ENCODE measurements at places on chromosomes 5 and 9.
A peak's percentile ranks its signal among the peaks of the same experiment; 100 is the strongest.

DNA sequence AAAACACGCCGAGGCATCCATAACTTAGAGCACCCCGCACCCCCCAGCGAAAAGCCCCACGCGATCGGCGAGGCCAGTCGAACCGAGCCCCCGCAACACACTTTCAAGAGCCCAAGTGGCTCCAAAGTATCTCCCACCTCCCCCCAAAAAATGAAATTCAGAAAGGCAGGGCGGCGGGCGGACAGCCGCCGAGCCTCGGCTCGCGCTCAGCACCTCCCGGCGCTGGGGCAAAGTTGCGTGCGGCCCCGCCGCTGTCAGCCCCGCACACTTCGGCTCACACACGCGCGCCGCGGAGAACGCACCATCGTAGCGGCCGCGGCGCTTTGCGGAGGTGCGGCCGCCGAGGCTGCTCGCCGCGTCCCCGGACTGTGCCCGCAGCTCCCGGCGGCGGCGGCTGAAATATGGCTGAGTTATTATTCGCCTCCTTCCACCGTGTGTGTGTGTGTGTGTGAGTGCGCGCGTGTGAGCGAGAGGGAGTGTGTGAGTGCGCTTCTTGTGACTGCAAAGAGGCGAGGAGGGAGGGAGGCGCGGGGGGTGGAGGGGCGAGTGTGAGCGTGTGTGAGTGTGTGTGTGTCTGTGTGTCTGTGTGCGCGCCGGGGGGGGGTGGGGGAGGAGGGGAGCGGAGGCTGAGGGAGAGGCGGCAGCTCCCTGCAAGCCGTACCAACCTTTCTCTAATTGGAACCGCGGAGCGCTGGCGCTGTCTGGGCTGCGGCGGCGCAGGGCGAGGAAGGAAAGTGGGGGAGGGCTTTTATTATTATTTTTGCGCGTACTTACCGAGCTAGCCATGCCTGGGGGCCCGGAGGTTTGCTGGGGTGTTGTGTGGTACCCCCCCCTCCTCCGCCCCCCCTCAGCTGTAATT is 599 bp downstream of the MLLT3 start:
- DNase-seq, result peak; percentile 72

- DNase-seq, result no peak
Measured at GRCh38 chr5:107531308-107531707, 139.4 kb downstream of the EFNA5 start.

- DNase-seq, result no peak
Measured at GRCh38 chr5:68534956-68535520, 319.5 kb downstream of the PIK3R1 start.

DNA sequence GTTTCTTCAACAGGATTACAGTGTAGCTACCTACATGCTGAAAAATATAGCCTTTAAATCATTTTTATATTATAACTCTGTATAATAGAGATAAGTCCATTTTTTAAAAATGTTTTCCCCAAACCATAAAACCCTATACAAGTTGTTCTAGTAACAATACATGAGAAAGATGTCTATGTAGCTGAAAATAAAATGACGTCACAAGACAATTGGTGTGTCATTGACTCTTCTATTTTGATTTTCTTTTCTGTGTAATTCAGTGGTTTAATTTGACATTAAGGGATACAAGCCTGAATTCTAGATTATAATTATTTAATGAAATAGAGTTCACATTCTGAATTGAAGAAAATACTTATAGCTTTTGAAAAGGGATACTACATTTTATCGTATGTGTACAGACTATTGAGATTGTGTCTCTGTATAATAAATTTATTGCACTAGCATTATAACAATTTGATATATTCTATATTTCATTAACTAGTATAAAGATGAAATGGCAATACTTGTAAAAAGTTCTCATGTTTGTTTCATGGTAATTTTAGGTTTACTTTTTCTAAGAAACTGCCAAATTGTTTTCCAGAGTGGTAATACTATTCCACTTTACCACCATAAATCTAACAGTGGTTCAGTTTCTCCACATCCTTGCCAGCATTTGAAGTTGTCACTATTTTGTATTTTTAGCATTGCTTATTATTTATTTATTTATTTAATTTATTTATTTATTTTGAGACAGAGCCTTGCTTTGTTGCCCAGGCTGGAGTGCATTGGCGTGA is 18.7 kb downstream of the ANXA1 start:
- no peak for DNase-seq

DNA sequence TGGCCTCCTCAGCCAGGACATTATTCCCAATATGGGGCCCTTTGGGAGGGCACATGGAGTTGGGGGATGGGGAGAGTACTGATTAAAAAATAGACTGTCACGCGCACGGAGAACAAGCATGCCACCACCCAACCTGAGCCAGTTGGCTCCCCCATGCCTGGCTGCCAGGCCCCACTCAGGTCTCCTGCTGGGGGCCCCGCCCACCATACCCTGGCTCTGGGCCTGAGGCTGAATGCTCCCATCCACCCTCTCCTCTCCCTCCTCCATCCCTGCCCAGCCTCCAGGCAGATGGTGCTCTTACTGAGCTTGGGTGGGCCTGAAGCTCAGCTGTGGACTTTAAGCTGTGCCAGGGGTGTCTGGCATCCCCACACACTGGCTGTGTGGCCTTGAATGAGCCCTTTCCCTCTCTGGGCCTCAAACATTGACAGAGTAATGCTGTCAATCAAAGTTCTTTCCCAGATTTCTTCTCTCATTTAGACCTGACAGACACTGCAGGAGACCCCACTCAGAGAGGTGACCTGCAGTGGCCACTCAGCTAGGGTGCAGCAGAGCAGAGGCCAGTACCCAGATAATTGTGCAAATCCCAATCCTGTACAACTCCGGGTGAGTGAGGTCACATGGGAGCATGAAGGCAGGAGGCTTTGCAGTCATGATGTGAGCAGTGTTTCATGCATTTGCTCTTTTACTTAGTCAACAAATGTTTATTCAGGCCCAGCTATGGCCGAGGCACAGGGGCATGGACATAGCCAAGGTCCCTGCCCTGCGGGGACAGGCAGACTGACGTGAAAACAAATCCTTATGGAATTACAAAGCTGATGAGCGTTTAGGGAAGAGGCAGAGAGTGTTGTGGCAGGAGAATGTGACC is 9.8 kb upstream of the SYNPO start:
- DNase-seq, result no peak

DNA sequence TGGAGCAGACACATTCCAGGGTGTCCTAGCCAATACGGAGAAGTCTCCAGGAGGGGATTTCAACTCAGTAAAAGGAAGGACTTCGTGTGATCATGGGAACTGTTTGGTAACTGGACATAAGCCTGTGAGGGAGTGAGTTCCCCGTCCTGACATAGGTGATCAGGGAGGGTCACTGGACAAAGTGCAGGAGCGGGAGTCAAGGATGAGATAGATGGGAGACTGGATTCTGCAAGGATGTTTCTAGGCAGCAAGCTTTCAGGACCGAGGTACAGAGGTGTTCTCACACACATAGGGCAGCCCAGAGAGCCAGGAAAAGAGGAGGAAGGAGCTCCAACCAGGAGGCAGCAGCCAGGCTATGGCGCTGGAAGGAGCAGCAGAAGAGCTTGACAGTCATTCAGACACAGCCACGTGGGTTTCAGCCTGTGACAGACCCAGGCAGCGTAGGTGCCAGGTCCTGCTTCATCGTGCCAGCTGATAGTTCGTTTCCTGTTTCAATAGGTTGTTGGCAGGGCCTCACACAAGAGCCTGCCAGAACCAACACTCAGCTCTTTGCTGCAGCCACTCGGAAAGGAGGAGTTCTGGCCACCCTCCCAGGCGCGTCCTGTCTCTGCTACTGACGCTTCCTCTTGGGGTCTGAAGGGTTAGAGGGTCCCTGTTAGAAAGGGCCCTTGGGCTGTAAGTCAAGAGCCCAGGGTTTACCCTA is 84.1 kb downstream of the AMBP start:
- no peak for DNase-seq

DNA sequence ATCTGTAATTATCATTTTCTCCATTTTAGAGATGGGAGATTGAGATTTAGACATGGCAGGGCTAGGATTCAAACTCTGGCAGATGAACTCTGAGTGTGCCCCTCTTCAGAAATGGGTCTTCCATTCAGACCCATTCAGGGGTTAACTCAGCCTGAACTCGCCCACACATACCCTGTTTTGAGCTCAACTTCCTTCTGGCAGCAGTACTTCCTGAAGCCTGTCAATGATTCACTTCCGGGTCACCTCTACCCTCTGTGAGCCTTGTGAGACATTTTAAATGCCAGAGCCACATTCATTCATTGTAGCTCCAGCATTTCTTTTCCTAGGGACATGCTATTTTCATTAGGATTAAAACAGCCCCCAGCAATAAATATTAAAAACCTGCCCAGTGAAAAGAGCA is 209.3 kb upstream of the SLC24A2 start:
- DNase-seq, result no peak

GRCh38 chr5:161286066-161286655 is 260.4 kb downstream of the GABRB2 start:
- no peak for DNase-seq

DNA sequence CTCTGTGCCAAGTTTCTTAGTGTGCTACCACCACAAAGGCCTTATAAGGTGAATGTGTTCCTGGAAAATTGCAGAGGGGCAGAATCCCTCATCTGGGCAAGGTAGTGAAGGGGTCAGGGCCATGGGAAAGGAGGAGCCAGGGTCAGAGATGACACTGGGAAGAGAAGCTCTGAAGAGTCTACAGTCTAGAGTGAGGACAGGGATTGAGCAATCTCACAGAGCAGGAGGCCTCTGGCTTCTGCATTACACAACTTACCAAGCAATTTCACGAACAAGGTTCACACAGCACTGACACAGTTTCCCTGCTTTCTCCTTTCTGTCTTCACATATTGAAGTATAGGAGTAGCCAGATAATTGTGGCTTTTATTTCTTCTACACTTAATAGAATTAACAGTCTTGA is 24.5 kb upstream of the IDNK start:
- no peak for DNase-seq

DNA sequence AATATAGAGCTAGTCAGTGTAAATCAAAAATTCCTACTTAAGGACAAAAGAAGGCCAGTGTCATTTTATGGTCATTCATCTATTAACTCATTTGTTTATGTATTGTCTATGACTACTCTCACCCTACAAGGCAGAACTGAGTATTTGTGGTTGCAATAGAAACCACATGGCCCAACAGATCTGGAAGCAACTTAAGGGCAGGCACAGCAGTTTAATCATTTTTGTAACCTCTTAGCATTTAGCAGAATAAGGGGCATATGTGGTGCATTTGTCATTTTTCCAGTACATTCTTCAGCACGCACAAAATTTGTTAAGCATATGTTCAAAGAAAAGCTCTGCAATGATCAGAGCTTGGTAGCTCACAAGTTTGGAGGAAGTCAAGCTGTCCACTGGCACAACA is 1.1 kb downstream of the FKBP15 start:
- no peak for DNase-seq

DNA sequence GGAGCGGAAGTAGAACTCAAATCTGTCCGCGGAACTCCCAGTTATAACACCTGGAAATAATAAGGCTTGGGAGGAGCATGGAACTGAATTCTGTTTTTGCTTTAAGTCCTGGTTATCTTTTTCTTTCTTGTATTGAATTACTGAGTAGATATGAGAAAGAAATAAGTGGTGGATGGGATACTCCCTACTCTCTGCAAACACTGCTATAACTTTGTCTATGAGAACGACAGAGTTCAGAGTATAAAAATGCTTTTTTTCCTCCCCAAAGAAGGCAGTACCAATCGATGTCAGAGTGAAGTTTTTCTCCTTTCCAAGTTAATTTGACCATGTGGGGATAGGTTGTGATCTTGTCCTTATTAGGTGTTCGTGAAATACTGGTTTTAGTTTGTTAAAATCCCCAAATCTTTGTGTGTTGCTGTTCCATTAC is 1.2 kb downstream of the RIC1 start:
- no peak for DNase-seq

GRCh38 chr9:77807846-77808750 is 160.0 kb upstream of the GNA14 start:
- no peak for DNase-seq

DNA sequence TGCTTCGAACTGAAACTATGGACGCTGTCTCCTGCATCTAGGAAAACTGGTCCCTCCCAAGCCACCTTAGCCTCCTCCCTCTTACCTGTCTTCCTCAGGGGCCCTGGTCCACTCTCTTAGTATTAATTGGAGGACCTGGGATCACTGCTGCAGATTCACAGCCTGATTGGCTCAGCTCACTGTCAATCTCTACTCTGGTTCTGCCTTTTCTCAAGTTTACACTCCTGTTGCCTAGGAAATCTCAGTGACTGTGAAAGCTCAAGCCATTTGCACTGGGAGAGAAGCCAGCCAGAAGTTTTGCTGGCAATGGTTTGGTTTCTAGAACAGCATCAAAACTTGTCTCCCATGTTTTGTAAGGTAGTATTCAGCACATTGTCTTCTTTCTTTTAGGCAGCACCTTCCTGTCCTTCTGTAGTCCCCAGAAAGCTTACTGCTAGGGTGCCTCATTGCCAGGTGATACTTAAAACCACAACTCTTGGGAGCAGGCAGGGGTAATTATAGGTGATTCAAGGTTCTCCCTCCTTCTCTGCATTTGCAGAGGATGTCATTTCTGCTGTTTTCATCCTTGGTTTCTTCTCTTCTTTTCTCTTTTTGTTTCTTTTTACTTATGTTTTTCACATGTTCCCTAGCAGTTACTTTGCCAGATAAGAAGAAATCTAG is at the start of gene CAPSL:
Gene CAPSL, minus strand, starts transcription at position 55 of the 660 bp plus-strand sequence. CDS start 17,502 bp downstream, outside the sequence.
- DNase-seq, result peak; percentile 19

GRCh38 chr5:137603356-137603755 is 104.2 kb upstream of the SPOCK1 start:
- no peak for DNase-seq

DNA sequence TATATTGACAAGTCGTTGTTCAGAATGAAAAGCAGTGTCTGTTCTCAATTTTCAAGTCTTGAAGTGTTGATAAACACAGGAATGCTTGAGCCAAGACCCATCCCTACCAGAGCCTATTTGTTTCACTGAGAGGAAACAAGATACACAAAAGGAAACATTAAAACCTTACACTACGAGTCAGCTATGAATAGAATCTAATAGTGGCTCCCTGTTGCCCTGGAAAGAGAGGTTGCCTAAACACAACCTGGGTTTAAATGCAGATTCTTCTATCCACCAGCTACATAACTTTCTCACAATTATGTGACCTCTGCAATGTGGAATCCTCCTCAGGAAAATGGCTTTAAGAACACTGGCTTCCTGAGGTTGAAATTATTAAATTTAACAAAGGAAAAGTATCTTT is 29.1 kb upstream of the BNC2 start:
- DNase-seq, result no peak

GRCh38 chr5:175195698-175196656 is 248.0 kb downstream of the DRD1 start:
- no peak for DNase-seq

GRCh38 chr5:126106029-126106428 is 317.2 kb upstream of the GRAMD2B start:
- peak; percentile 11 for DNase-seq

All from HAP-1 (cell line).